ENCODE measurements at places on chromosomes 16 and 17.

GRCh38 chr17:38578229-38579082 lies 27.3 kb downstream of the SRCIN1 start:
- DNase-seq, result no peak

GRCh38 chr17:7004398-7005253 lies 7.8 kb upstream of the RNASEK start:
- DNase-seq, result no peak

DNA sequence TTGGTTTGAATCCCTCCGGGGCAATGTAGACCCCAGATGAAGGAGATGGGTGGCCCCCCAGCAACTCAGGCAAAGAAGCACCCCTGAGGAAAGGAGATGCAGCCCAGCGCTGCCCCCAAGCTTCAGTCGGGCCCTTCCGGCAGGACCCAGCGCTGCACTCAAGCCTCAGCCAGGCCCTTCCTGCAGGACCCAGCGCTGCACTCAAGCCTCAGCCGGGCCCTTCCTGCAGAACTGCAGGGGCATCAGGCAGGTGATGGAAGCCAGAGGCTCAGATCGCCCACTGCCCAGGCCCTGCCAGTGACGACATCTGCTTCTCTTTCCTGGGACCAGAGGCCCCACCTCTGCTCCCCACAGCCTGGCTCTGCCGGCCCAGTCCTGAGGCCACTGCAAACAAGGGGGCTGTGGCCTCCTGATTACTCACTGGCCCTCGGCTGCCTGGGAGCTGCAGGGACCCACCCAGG lies 7.8 kb downstream of the SOX8 start:
- DNase-seq, result no peak

DNA sequence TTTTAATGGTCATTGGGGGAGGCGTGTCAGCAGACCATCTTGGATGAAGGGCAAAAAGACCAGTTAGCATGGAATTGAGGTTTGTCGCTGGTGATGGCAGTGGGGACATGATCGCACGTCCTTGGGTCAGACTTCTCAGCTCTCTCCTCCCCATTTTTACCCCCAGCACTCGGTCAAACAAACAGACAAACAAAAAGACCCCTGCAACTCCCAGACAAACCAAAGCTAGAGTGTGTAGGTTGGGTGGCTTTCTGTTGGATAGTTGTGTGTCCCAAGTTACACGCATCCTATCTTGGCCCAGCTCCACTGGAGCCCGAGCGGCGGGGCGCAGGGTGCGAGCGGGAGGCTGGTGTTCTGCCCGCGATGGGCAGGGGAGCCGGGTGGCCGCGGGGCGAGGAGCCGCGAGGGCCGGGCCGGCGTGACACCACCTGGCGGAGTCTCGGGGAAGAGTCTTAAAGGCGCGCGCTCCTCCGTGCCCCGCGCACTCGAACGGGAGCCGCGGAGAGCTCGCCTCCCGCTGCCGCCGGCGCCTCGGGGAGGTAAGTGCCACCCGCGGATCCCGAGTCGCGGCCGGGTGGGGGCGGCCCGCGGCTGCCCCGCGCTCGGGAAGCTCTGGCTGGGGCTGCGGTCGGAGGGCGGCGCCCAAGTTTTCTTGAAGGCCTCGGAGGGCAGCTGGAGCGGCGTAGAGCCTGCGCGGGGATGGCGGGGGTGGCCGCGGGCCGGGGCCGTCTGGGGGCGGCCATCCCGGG lies 18.5 kb upstream of the NTN1 start:
- DNase-seq, result no peak

DNA sequence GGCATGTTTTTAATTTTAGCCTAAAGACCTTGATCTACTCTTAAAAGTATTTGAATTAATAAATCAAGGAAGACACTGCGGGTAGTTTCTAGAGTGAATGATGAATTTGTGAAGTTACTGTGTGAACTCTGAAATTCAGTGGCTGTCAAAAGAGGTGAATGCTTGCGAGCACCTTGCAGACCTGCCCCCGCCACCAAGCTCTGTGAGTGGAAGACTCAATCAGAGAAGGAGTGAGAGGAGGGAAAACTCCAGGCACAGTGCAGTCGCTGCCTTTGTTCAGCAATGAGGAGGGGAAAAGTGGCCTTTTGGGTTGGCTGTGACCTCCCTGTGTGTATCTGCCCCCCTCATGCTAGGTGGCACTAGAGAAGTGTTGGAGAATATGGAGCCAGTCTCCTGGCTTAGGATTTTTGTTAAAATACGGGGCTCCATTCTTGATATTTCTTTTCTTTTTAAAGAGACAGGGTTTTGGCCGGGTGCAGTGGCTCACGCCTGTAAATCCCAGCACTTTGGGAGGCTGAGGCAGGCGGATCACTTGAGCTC lies 53.0 kb downstream of the LDHD start:
- DNase-seq, result no peak

DNA sequence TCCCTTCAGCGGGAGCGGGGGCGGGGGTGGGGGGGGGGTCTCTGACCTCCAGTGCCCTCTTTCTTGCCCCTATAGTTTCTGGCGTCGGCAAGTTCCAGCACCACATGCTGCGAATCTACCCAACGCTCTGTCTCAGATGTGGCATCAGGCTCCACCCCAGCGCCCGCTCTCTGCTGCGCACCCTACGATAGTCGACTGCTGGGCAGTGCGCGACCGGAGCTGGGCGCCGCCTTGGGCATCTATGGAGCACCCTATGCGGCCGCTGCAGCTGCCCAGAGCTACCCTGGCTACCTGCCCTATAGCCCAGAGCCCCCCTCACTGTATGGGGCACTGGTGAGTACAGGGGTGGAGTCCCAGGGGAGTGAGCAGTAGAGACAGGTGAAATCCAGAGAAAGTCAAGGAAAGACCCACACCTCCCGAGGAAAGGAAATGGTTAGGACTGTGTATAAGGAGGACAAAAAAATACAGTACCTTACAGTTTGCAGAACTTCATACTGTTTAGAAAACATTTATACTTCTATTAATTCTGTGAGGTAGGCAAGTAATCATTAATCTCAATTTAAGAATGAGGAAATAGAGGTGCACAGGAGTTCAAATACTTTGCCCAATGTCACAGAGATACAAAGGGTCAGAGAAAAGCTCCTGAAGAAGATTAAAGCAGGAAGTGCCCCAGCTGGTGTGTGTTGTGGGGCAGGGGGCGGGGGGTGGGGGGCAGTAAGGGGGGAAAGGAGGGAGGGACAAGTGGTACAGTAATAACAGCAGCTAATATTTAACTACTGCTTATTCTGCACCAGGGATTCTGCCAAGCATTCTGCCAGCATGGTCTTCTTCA lies 2.5 kb downstream of the IRX6 start:
- DNase-seq, result no peak

- DNase-seq, result no peak
Measured at GRCh38 chr16:24858219-24859041, 12.7 kb downstream of the SLC5A11 start.

DNA sequence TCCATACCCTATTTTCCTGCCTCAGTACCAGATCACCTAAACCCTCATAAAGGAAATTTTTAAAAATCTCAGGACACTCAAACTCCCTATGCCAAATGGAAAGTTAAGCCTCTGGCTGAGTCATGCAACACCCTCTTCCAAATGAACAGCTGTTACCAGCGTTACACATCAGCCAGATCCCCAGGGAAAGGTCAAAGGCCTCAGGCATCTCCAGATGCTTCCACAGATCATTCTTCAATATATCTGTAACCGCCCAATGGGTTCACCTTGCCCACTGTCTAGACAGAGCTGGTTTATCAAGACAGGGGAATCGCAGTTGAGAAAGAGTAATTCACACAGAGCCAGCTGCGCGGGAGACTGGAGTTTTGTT lies 29.1 kb upstream of the SHCBP1 start:
- DNase-seq, result no peak

DNA sequence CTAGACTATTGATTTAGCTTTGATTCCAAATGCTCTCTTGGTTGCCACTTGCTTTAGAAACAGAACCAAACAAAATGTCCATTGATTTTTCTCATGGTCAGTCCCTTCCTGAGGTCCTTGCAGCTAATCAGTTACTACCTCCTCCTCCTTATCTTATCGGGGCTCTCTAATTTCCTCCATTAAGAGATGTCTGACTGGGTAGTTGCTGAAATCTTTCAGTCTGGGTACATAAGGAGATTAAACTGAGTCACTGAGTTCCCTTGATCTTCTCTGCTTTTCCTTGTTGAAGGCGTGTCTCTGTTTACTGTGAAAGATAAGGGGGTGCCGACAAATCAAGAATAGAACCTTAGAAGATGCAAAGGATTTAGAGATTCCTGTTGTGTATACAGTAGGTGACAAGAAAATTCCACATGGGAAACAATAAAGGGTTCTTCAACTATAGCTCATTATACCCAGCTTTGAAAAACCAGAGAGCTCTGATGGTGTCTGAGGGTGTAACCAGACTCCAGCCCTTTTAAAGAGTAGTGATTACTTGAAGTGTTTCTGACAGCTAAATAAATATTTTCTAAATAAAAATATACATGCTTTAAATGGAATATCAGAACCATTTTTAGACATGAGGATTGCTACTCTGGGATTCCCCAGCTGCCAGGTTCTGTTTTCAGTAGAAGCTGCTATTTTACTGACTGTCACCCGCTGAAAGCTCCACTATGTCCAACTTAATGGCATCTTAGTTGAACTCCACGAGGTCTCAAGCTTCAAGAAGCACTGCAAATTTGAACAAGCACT lies 791.3 kb upstream of the SOX9 start:
- DNase-seq, result no peak

DNA sequence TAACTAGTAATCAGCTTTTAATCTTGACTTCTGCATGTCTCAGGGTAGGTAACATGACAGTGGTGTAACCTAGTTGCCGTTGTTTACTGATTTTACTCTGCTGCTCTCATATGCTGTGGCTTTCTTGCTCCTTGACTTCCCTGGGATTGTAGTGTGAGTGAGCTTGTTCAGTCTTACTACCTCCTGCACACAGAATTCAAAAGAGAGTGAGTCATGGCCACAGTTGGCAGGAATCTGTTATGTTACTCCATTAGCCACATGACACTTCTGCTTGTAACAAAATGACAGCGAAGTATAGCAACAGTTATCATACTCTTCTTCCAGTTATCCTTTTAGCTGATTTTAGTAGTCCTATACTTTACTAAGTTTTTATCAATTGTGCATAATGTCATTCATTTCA lies 18.8 kb downstream of the TNRC6A start:
- DNase-seq, result no peak

GRCh38 chr16:4200781-4201137 lies 41.1 kb downstream of the SRL start:
- no peak for DNase-seq

DNA sequence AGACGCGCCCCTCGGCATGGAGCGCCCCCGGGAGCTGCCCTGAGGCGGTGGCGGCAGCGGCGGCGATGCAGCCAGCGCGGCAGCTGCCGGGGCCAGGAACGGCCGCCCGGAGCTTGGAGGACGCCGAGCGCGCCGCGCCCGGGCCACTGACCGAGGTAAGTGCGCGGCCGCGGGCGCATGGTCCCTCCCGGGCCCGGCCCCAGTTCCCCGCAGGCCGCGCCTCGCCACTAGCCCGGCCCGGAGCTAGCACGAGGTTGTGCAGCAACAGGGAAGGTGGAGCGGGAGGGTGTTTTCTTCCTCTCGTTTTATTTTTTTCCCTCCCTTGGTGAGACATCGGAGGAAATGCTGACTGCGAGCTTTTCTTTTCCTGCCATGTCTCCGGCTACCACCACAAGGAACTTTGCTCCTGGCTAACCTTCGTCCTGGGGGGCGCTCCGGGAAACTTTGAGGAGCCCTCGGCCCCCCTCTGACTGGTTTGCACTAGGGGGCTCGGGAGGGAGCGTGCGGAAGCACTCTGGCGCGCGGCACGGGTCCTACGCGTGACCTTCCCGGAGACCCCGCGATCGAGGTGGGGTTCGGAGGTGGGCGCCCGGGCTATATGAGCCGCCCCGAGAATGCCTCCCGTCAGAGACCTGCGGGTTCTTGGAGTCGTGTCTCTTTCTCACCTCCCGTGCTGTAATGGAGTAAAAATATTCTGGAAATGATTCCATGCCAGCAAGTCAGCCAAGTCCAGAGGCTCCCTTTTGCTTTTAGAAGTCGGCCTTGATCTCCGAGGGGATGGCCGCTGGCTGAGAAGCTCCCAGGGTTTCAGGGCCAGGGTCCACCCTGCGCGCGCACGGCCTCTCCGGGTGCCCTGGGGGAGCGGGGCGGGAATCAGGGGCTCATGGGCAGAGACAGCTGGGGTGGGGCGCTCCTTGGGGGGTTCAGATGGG lies 868 bp downstream of the KCNJ12 start:
- no peak for DNase-seq

DNA sequence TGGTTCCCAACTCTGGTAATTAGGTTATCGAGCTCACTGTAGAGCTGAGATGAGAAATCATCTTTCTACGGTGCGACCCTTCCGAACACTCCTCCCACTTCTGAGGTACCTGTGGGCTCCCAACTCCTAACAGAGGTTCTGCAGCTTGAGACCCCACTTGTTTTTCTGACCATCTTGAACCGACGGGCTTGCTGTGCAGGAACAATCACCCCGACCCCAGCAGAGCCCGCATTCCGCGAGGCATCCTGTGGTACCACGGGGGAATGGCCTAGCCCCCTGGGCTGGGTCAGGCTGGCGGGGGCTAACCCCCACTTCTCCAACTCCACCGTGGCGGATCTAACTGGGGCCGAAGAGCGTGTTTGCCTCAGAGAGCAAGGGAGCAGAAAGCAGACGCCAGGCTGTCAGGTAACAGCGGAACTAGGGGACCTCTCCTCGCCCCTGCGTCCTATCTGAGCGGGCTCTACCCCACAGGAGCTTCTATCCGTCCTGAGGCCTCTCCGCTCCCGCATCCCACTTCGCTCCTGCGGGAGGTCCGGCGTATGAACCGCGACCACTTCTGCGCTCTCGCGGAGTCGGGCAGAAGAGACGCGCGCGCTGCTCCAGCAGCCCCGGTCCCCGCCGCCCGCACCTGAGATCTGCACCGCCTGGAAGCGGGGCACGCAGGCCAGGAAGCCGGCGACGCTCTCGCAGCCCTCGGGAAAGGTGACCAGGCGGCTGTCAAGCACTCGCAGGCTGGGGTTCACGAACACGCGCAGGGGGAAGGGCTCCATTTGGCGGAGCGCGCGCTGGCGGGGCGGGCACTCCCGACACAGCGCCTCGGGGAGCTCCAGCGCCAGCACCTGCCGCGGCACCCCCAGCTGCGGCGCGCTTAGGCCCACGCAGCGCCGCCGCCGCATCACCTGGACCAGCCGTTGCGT lies 761 bp downstream of the PDF start:
- no peak for DNase-seq

GRCh38 chr16:31386157-31386984 lies 6.8 kb upstream of the ITGAD start:
- DNase-seq, result no peak

DNA sequence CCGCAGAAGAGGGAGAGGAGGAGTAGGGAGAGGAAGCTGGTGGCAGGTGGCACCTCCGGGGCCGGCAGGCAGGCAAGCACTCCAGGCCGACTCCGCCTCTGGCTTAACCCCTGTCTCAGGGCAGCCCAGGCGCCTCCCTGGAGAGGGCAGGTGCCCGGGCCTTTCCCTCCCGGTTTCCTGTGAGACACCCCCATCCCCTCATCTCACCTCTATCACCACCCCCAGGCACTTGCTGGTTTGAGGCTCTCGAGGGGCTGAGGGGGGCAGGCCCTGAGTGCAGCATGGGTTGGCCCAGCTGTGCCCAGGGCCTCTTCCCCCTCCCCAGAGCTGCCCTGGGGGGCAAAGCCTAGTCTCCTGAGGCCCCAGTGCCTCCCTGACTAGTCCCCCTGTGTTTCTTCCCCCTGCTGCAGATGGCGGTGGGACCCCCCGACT lies 6.0 kb downstream of the DOC2A start:
- no peak for DNase-seq

GRCh38 chr17:45018848-45019711 lies 32.4 kb downstream of the DCAKD start:
- DNase-seq, result no peak

All from cortex of kidney (tissue), 1 donor.